ENCODE measurements at places on chromosomes 2 and 18.

DNA sequence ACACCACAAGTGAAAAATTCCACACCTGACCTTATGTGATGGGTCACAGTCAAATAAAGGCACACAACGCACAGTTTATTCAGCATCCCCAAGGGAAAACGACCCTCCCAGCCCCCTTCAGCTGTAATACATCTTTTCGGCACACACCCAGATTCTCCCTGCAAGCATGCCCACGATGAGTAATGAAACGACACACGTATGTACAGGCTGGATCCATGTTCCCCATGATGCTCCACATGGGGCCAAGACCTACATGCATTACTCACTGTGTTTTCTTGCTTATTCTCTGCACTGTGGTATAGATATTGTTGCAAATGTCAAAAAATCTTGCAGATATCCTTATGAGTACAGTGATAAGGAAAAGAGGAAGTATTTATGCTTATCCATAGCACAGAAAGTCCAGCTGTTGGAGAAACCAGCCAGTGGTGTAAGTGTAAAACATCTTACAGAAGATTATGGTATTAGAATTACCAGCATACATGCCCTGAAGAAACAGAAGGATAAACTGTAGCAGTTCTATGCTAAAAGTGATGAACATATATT lies 32.5 kb upstream of the SGPP2 start:
- DNase-seq, result no peak

GRCh38 chr2:238444242-238444641 lies 17.5 kb downstream of the ASB1 start:
- no peak for DNase-seq

GRCh38 chr18:60182223-60182622 lies 190.4 kb downstream of the MC4R start:
- no peak for DNase-seq

DNA sequence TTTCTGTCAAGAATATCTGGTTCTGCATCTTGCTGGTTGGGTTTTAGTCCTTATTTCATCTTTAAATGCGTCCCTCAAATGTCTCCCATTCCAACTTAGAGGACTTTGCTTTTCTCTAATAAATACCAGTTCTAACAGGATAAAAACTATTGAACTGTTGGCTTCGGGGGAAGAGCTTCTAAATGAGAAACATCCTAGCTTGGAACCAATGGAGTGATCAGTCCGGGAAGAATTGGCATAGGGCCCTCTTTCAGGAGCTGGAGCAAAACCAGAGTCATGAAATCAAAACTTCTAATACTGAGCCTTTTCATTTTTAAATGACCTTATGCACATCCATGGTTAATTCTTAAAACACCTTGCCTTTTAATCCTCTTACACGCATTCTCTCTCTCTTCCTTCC lies 401.6 kb upstream of the SMIM21 start:
- DNase-seq, result no peak

DNA sequence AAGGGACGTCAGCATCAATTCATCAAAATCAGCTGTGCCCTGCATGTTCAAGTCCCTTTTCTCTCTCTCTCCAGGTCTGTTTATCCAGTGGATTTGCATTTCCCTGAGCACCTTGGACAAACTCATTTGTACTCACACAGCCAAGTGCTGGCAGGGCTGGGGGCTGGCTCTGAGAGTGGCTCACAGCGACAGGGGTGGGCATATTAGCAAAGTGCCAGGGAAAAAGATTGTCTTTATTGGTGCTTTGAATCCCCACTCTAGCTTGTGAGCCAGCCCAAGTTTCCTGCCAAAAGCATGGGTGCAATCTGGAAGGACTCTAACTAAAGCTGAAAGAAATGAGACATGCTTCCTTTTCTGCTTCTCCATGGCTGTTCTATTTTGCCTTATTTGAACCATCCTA lies 56.6 kb downstream of the ACOXL start:
- DNase-seq, result no peak

- DNase-seq, result no peak
Measured at GRCh38 chr2:120448961-120449810, 103.2 kb downstream of the INHBB start.

DNA sequence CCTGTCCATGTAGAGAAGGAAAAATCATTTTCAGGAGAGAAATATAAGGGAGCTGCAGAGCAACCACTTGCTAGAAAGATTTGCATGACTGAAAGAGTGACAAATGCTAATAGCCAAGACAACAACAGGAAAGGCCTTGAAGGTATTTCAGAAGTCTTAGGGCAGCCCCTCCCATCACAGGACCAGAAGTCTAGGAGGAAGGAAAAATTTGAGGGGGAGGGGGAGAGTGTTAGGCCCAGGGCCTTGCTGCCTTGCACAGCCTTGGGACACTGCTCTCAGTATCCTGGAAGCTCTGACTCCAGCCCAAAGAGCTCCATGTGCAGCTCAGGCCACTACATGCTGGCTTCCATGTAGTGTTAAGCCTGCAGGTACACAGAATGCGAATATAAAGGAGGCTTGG lies 266.9 kb downstream of the GLI2 start:
- DNase-seq, result no peak

DNA sequence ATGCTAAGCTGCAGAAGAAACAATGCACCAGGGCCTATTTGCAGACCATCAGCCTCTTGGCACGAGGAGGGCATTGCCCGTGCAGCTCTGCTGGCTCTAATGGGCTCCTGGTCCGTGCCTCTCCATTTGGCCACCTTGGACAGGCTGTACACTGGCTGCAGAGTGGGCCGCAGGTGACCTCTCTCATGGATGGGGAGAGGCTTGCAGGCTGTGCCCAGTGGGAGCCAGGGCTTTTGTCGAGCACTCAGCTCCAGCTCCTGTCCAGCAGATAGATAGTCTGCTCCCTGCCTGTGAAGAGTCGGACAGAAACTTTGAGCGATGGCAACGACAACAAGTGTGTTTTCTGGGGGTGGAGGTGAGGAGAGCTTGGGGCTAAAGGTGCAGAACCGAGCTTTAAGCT lies 100.9 kb downstream of the MBP start:
- DNase-seq, result no peak

DNA sequence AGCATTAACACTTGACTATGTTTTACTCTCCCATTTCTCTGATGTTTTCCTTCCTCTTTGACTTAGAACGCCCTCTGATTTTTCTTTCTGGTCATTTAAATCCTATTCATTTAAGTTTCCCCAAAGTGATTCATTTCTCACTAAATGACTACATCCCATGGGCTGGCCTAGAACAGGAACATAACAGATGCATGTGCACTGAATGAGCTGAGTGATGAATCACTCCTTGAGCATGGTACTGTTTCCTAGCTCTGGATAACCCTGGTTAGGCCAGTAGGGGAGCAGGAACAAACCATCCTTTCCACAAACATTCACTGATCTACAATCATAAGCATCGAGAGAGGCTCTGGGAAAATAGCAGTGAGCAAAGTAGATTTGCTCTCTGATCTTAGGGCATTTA lies 221.9 kb upstream of the SETBP1 start:
- DNase-seq, result no peak

DNA sequence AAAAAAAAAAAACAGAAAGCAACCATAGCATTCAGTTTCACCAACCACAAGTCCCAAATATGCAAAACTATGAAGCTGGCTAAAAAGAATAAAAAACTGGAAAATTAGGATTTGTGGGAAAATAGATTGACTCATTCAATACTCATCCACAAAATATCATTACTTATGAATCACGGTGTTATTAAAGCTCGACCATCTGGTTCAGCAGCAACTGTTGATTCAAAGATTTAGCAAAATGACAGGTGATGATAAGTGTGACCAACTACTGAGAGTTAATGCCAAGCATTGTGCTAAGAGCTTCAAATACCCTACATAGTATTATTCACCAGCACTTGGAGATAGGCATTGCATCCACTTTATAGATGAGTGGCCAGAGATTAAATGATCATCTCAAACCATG lies 26.2 kb upstream of the XDH start:
- DNase-seq, result no peak

- DNase-seq, result no peak
Measured at GRCh38 chr2:12269041-12269972, 447.4 kb upstream of the TRIB2 start.

All from stimulated activated CD8-positive, alpha-beta memory T cell treated with anti-CD3 and anti-CD28 coated beads, Interleukin-4, amount 100 ng/mL, for 1 hour (primary cell).